Epithelial cell of proximal tubule (primary cell): ENCODE measurements at places on chromosomes 6 and 20.

DNA sequence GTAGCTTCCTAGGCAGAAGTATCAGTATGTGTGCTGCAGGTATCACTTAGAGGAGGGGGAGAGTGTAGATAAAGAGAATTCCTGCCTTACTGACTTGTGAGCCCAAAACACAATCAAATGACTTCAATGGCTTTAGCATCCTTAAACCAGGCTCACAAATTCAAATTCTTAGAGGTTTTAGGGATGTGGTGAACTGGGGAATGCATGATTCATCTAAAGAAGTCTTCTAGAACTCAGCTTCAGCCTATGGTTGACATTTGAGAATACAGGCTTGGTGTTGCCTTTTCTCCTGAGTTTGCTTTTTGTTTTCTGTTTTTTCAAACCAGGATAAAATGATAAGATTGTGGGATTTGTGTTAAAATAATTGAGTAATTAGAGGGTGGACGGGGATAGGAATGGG, 14.4 kb downstream of the SNRPC start:
- DNase-seq, result no peak

GRCh38 chr20:47244451-47244850, 112.0 kb downstream of the ZMYND8 start:
- DNase-seq, result no peak

DNA sequence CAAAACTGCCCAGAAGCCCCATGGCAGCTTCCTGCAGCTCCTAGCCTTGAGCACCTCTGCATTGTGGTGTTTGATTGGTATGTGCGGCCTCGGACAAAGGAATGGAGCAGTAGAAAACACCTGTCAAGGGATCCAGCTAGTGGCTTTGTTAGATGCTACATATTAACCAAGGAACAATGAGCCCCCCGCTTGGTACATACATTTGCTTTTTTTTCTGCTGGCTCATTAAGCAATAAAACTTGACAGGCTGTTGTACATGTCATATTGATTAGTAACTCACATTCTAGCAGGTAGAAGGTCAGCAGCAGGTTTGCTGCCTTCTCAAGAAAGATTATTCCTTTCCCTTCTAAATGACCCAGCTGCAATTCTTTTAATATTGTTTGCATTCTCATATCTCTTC, 937 bp downstream of the SPACA1 start:
- no peak for DNase-seq

DNA sequence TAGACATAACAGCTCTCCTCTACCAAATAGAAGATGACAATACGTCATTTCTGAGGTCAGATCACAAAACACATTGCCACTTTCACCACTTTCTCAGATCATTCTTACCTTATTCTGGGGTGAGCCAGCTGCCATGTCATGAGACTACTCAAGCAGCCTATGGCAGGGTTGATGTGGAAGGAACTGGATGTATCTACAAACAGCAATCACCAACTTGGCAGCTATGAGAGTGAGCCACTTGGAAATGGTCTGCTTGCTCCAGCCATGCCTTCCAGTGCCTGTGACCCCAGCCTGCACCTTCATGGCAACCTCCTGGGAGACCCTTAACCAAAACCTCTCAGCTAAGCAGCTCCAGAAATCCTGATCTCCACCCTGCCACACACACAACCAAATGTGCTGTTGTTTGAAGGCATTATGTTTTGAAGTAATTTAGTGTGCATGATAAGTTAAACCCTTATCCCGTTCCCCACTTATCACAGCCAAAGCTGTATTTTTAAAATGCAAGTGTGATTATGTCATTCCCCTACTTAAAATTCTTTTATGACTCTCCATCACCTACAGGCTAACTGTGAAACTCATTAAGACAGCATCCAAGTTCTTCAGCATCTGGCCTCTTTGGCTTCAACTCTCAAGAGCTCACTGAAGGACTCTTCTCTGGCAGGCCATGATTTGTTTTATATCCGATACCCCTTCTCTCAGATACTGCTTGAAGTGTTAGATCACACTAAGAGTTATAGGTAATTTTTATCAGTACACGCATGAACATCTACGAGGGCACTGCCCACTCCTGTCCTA, 150.6 kb downstream of the LY86 start:
- no peak for DNase-seq
